Activated T-cell treated with anti-CD3 and anti-CD28 coated beads for 48 hours (primary cell): ENCODE measurements at places on chromosomes 2 and 18.

- DNase-seq: no peak
Measured at GRCh38 chr2:15763106-15763821, 171.6 kb downstream of the DDX1 start.

DNA sequence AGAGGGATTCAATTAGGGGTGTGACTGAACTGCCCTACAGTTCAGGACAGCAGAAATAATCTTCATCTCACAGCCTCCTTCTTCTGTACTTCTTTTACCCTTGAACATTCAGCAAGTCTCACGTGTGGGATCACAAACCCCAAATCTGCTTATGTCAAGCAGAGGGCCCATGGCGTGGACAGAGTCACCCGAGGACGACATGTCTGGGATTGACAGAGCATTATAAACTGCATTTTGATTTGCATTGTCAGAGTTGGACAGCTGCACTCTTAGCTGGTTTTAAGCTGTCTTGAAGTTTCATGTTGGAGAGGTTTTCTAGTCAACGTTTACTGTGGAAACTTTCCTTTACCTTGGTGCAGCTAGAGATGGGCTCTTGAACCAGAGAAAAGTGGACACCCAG is 26.4 kb downstream of the MGAT5 start:
- no peak for DNase-seq

GRCh38 chr18:13159579-13159978 is 59.0 kb upstream of the LDLRAD4 start:
- DNase-seq: no peak

DNA sequence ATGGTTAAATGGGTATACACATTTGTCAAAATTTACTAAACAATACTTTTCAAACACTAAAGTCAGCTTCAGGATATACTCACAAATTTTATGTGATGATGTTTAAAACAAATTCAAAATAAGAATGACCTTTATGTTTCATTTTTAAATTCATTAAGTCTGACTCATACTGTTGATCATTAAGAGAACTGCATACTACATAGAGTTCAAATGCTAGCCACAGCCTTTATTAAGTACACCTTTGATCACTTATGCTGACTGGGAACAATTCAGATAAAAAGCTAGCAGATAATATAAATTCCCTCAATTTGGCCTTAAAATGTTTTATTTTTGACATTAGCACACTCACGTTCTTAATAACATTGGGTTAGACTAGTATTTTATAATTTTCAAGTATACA is 14.1 kb downstream of the LMAN1 start:
- no peak for DNase-seq

GRCh38 chr2:96464061-96464460 is 41.1 kb downstream of the NEURL3 start:
- no peak for DNase-seq

DNA sequence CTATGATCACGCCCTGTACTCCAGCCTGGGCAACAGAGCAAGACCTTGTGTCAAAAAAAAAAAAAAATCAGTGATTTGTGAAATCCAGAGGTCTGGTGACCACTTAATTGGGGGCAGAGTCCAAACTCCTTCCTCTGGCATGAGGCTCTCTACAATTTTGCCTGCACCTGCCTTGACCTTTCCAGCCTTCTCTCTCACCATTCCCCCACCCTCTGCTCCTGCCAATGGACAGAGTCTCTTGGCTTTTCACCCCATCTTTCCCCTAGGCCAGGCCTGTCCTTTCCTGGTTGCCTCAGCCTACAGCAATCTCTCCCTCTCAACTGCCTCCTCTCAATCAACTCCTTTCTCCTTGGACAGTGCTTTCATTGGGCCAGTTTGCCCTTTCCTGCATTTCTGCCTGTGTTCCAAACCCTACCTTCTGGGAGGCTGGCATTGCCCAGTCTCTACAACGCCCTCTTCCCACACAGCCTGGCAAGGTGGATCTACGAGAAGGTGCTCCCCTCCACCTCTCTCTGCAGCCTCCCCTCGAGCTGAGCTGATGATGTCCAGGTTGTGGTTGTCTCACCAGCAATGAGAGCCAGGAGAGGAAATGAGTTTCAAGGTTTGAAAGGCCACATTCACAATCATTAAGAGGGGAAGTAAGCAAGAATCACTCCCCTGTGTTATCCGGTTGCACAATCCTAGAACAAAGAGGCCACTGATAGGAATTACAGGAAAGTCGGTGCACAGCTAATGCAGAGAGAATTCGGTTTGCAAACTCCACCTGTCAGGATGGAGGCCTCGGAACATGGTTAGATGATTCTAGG is 39.5 kb upstream of the NPAS2 start:
- DNase-seq: no peak

DNA sequence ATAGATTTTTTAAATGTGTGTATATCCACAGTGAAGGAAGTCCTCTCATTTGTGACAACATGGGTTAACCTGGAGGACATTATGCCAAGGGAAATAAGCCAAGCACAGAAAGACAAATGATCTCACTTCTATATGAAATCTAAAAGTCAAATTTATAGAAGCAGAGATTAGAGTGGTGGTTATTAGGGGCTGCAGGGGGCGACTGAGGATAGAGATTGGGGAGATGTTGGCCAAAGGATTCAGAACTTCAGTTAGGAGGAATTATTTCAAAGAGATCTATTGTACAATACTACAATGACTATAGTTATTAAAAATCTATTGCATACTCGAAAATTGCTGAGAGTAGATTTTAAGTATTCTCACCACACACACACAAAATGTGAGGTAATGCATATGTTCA is 252.4 kb upstream of the SLC39A10 start:
- no peak for DNase-seq

DNA sequence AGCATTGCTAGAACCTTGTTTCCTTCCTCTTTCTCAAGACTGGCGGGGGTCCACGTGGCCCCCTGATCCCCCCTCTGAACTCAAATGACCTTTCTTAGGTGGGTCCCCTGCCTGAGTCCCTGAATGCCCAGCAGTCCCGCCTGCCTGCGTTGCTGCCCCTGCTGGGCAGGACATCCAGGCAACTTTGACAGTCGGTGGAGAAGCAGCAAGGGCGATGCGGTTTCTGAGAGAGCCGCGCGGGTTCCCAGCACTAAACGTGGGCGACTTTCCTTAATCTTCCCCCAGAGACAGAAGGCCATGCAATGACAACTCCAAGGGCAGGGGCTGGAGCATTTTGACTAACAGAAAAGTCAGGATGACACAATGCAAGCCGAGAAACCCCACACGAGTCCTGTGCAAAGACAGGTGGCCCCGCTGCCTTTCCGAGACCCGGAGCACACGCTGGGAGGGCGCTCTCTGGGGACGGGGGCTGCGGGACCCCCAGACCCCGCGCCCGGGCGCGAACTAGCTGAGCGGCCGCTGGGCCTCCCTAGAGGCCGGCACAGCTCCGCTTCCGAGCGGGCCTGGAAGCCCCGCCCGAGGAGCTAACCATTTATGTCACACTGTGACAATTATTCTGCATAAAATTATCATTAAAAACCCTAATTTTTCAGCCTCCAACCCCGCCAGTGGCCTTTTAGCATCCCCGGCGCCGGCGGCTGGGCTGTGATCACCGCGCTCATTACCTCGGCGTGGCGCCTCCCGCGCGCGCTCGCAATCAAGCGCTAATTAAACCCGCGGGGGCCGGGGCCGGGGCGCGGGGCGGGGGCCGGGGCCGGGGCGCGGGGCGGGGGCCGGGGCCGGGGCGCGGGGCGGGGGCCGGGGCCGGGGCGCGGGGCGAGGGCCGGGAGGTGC is 27.4 kb downstream of the ASB18 start:
- no peak for DNase-seq

DNA sequence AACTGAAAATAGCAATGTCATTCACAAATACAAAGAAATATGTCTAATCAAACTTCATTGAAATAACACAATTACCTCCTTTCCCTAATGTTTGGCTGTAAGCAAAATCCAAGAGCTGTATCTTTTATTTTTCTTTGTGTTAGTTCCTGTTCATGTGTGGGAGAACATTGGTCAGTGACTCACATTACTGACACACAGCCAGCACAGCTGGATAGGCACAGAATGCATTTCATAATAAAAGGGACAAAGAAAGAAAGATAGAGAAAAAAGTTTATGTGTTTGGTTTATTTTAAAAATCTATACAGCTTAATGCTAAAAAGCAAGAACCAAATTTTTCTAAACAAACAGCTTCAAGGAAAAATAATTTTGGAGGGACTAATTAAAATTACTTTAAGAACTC is 185.6 kb upstream of the COL3A1 start:
- no peak for DNase-seq

DNA sequence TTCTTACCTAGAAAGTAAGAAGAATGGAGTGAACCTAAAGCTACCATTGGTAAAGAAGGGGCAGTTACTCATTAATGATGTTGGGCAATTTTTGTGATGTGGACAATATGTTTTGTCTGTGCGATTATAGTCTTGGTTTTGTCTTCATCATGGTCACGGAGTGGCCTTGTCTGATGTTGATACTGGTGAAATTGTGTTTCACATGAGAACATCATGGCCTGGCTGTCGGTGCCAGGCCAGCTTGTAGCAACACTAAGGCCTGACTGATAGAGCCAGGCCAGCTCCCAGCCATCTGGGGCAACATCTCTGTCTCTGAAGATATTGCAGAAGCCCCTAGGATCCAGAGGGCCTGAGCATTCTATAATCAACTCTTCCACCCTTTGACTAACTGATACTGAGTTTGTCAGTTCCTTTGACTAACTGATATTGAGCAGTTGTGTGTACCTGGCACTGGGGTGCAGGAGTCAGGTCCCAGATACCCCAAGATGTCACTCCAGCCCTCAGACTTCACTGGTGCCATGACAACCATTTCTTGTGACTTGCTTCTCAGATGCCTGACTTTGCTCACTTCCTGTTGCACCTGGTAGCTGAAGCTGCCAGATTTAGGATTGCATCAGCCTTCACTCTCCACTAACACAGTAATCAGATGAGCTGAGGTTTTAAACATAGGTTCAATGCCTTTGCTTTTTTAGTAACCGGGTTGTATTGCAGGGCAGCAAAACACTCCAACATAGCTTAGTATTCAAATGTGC is 62.5 kb downstream of the RPIA start:
- no peak for DNase-seq
